Pulmonary artery endothelial cell (primary cell): ENCODE measurements at places on chromosomes 11 and 22. TPM values are rescaled to one million over a fixed set of nuclear protein-coding genes. Genes with fewer than 3 reads are reported as not detected.

Gene NFAM1
- not detected in 2 replicates for total RNA-seq

Gene OR51B5
- not detected in 2 replicates for total RNA-seq

Gene SLC25A45
- 1.3 and 1.4 TPM in 2 replicates for total RNA-seq

Gene SMC1B
- under 0.01 and 0.04 TPM in 2 replicates for total RNA-seq

Gene RAB3IL1
- 0.92 and 1.9 TPM in 2 replicates for total RNA-seq

Gene CAVIN3
- total RNA-seq: 62.8 and 94.6 TPM in 2 replicates

Gene MS4A4A
- not detected in 2 replicates for total RNA-seq

Gene LRP5
- total RNA-seq: 36.7 and 45.8 TPM in 2 replicates
